ENCODE measurements at places on chromosomes 11 and 22.

GRCh38 chr22:19109198-19110063 is 12.8 kb downstream of the DGCR2 start:
- DNase-seq: peak; percentile 46

GRCh38 chr11:104487046-104487806 is 323.3 kb upstream of the PDGFD start:
- DNase-seq: no peak

- no peak for DNase-seq
Observed at GRCh38 chr11:102323542-102324251, 6.4 kb downstream of the BIRC3 start.

GRCh38 chr11:77039491-77040400 is 5.5 kb downstream of the B3GNT6 start:
- peak; percentile 24 for DNase-seq

- no peak for DNase-seq
Observed at GRCh38 chr11:73365352-73366264, 10.6 kb upstream of the RELT start.

- no peak for DNase-seq
Observed at GRCh38 chr11:96065379-96065778, 141.5 kb upstream of the MTMR2 start.
